ENCODE measurements at places on chromosomes 7 and 10.

GRCh38 chr10:45373576-45374349, at the start of gene ALOX5:
Gene ALOX5 (plus strand): TSS chr10:45374216. CDS start chr10:45374280, 64 bp downstream.
- no peak for DNase-seq

- no peak for DNase-seq
These were observed 21.1 kb upstream of the CFAP46 start for GRCh38 chr10:132963430-132963960.

DNA sequence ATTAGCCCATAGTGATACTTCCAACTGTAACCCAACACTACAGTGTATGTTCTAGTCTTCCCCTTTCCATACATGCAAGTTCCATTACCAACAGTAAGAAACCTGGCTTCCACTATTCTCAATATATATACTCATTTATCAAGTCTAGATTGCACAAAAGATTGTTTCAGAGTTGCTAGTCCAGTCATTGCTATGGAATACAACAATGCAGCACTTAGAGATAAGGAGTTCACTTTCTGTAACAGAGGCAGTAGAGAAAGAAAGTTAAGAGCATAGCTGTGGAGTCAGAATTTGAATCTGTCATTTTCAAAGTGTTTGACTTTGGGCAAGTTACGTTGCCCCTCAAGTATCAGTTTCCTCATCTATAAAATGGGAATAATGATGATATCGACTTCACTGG, 90.1 kb downstream of the RTKN2 start:
- no peak for DNase-seq

- DNase-seq, result no peak
These were observed 69.1 kb downstream of the MBL2 start for GRCh38 chr10:52703451-52703850.

GRCh38 chr7:134778941-134779740, at the start of gene CALD1:
Gene CALD1 (plus strand): TSS chr7:134779634. CDS start chr7:134867734, 88,100 bp downstream.
- DNase-seq, result no peak

GRCh38 chr10:98466861-98467505, 20.2 kb upstream of the HPS1 start:
- DNase-seq, result no peak

DNA sequence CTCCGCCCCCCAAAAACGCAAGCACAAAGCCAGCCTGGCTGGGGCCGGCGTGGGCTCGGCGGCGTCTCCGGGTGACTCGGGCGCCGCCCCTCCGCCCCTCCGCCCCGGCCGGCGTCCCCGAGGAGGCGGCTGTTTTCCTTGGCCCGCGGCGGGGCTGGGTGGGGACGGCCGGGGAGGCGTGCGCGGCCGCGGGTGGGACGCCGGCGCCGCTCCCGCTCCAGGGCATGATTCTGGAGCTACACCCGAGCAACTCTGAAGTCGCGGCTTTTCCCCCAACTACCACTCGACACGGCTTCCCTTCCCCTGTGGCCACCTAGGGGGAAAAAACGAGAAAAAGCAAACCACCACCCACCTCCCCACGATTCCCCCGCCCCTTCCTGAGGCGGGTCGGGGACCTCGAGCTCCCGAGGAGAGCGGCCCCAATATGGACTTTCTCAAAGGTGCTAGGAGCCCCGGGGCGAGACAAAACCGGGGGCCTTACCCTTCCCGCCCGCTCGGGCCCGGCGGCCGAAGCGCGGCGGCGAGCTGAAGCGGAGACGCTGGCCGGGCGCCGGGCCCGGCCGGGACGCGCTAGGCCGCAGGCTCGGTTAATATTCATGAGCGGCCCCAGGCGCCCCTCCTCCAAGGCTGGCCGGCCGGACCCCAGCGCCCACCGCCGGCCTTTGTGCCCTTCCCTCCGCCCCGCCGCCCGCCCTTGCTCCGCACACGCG, 856 bp downstream of the ARHGAP21 start:
- DNase-seq, result peak; percentile 18

- no peak for DNase-seq
These were observed 38.6 kb downstream of the TRIL start for GRCh38 chr7:28919510-28919909.

DNA sequence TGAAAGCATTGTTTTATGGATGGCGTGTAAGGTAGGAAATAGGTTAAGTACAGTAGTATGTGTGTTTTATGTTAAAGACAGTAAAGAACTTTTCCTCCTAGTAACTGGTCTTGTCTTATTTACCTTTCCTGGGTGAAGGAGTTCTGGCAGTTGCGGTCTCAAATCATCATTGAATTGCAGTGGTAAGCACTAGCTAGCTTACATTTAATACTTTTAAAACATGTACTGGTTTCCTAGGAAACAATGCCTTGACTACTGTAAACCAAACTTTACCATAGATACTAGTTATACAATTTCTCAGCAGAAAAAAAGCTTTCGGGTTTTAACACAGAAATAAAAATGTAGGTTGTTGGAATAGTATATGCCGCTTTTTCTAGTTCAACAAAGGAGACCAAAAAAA, 37.7 kb downstream of the PRKG1 start:
- DNase-seq, result no peak

DNA sequence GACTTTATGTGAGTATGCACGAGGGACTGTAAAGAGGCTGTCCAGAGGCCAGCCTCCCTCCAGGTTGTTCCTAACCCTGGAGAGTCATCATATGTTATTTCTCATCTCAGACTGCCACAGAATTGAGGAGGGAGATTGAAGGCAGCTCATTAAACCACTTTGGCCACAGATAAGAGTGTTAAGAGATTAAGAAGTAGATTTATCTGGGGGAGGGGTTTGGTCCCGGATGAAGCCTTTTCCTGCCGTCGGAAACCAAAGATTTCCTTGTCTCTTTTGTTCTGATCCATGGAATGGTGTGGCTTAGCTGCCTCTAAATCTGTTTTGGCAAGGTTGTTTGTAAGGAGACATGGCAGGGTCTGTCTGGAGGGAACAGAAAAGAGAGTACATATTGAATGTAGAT, 338.8 kb downstream of the AUTS2 start:
- DNase-seq, result no peak

- no peak for DNase-seq
These were observed 57.5 kb downstream of the HDAC9 start for GRCh38 chr7:18552943-18553604.

DNA sequence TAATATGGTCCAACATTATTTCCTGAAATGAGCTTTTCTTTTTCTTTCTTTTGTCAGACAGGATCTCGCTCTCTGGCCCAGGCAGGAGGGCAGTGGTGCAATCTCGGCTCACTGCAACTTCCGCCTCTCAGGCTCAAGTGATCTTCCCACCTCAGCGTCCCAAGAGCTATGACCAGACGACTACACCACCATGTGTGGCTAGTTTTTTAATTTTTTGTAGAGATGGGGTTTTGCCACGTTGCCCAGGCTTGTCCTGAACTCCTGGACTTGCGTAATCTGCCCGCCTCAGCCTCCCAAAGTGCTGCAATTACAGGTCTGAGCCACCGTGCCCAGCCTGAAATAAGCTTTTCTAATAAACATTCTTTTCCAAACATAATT, 48.6 kb downstream of the CUL2 start:
- no peak for DNase-seq

GRCh38 chr10:52220947-52221346, 93.1 kb upstream of the DKK1 start:
- no peak for DNase-seq

DNA sequence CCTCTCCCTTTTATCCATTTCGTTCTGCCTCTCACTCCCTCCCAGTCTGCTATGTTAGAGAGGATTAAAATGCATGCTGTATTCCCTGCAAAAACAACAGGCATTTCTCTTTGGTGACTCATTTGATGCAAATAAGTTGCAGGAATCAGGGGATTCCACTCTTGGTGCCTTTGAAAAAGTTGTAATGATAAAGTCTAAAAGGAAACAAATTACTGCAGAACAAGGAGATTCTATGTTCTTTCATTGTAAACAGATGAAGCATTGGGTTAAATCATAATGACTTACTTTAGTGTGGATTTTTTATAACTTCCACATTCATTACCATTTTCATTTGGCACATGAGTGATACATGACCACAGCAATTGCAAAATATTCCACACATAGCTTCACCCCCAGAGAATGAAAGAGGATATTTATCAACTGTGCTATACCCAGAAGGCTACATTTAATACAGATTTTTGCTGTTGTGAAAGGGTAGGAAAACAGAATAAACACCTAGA, 33.4 kb upstream of the ABLIM1 start:
- DNase-seq, result no peak

DNA sequence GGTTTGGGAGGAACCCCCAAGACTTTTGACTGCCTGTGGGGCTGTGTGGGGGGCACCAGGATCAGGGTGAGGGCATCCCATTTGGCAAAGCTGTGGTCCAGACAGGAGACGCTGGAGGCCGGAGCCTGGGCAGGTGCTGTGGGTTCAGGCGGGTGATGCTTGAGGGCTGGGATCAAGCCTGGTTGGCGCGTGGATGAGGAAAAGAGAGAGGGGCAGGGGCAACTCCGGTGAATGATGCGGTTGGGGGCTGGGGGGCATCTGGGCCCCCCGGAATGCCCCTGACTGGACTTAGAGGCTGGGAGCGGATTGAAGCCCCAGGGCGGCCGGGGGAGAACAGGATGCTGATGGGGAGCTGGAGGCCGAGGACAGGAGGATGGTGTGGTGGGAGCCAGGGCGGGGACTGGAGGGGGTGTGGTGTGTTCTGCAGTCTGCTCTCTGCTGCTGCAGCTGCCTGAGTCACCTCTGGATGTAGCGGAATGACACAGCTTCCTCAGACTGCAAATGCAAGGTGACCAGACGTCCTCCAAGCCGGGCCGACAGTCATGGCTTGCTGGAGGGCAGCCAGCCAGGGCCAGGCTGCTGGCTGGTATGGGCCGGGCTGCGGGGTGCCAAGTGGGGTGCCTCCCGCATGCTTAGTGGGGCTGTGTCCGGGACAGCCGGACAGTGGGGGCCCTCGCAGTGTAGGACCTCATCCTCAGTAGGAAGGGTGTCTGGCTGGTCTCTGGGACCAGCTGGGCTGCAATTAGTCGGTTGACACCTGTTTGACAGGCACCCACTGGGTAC, 3.2 kb downstream of the MAFK start:
- DNase-seq, result no peak

GRCh38 chr10:59465088-59465487, 102.7 kb upstream of the FAM13C start:
- DNase-seq, result no peak

GRCh38 chr7:116741625-116742316, 69.8 kb downstream of the MET start:
- DNase-seq, result no peak

DNA sequence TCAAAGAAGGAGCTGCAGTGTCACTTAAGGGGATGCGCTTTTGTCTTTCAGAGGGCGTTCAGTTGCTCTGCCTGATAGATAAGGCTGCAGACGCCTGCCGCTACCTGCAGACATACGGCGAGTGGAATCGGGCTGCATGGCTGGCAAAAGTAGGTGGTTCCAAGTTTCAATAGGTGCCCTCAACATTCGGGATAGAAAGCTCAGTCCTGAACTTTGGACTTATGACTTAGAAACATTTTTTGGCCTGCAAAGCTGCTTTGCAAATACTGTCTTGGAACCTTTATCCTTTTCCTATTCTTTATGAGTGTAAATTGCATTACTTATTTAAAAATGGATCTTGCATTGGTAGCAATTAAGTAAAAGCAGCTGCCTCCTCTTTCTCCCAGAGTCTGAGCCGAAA, 54.1 kb downstream of the WDR11 start:
- DNase-seq, result no peak

DNA sequence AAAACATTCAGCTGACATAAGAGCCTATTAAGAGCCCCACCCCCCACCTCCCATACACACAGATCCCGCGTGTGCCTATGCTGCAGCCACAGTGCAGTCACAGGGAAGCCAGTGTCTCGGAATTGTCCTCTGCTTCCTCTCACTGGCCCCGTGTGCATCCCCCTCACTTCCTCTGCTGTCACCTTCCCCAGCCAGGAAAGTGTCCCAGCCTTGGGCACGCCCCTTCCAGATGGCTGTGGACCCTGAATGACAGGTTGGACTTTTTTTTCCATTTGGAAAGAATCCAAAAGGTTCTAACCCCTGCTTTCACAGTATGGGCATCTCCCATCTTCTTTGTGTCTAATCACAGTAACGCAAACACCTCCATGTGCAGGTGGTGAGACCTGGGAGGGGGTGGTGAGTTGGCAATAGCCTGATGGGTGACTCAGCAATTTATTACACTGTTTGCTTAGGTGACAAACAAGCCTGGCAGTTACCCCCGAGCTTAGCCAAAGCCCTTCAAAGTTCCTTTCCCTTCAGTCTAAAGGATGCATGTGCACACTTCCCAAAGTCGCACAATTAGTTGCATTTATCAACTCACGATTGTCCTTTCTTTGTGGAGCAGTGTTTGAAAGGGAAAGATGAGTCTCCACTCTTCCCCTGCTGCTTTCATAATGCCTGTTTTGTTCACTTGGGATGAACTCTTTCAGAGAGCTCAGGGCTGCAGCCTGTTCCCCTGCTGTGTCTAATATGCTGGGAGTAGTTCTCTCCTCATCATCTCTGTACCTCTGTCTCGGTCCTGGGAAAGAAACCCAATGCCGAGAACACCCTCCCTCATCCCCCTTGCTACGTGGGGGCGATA, 67.5 kb upstream of the EFCAB10 start:
- no peak for DNase-seq

DNA sequence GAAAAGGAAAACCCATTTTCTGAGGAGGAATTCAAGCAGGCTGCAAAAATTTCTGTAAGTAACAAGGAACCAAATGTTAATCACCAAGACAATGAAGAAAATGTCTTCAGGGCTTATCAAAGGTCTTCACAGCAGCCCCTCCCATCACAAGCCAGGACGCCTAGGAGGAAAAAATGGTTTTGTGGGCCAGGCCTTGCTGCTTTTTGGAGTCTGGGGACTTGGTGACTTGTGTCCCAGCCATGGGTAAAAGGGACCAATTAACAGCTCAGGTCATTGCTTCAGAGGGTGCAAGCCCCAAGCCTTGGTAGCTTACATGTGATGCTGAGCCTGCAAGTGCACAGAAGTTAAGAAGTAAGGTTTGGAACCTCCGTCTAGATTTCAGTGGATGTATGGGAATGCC, 55.7 kb upstream of the FOXP2 start:
- no peak for DNase-seq

DNA sequence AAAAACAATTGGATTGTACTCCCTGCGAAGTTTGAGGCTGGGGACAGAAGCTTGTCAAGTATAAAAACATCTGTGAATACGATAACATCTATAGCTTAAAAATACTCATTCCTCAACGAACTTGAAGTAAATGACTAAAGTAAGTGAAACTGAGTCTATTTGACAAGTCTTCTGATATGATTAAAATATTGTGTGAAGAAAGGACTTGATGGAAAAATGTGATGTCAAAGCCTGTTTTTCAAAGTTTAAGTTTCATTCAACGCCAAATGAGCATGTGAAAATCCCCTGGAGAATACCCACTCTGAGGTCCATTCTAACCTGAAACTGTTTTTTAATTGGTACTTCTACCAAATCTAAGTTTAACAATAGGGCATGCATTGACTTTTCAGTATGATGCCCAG, 122.3 kb upstream of the MDFIC start:
- no peak for DNase-seq

DNA sequence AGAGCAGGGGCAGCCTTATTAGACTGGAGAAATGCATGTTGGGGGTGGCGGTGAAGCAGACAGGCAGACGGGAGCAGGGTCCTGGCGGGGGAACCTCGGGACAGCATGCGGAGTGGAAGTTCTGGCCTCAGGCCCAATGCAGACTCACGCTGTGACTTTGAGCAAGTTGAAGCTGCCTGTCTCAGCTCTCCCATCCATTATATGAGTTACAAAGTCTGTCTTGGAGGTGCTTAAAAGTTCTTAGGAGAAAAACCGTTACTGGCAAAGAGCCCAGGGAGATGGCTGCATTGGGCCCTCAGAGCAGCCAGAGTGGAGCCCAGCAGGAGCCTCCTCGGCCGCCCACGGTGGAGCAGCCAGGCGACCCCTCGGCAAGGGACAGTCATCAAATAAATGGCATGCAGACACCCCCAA, 509.5 kb downstream of the PLXNA4 start:
- DNase-seq, result no peak

- DNase-seq, result no peak
These were observed 14.6 kb downstream of the CHST12 start for GRCh38 chr7:2417981-2418481.

Data from stimulated activated CD8-positive, alpha-beta memory T cell treated with anti-CD3 and anti-CD28 coated beads, Interleukin-7, amount 100 ng/mL, for 1 hour (primary cell).